ENCODE measurements at places on chromosomes 6 and 20.

DNA sequence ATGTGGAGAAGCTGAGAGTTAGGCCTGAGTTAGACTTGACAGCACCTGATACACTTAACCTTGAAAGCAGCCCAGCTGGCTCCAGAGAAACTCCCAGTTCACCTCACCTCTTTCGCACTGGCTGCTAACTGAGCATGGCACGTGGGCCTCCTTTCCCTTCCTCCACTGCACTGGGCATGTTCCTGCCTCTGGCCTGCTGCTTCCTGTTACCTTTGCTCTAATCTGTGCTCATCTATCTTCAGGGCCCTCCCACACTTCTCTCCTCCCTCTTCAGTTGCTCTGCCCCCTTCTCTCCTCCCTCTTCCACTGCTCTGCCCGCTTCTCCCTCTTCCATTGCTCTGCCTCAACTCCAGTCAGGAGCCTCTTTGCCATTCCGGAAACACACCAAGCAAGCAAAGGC lies 13.7 kb upstream of the UBE2V1 start:
- DNase-seq = no peak

- no peak for DNase-seq
These were observed 11.3 kb upstream of the PTGIS start for GRCh38 chr20:49579195-49579594.

DNA sequence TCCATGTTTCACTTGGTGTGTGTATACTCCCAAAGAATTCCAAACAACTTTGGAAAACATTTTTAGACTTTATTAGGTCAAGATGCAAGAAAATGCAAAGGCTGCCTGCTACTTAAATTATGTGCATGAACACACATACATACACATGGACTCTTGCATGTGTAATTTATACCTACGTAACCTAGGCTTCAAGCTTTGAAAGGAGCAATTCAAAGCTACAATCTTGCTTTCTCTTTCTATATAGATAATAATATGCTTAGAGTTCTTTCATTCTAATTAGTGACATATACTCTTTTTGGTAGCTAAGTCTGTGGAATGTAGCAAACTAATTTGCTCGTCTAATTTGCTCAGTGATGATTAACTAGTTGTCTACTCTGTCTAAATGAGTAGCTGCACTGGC lies 146.5 kb downstream of the EPHA7 start:
- DNase-seq = no peak

DNA sequence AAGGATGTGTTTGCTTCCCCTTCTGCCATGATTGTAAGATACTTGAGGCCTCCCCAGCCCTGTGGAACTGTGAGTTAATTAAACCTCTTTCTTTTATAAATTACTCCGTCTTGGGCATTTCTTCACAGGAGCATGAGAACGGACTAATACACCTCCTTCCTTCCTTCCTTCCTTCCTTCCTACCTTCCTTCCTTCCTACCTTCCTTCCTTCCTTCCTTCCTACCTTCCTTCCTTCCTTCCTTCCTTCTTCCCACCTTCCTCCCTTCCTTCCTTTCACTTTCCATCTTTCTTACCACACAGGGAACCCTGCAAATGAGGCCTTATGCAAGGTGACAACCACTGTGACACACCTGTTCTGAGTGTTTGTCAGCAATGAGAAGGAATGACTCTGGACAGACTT lies 141.3 kb upstream of the EXOC2 start:
- DNase-seq = no peak

DNA sequence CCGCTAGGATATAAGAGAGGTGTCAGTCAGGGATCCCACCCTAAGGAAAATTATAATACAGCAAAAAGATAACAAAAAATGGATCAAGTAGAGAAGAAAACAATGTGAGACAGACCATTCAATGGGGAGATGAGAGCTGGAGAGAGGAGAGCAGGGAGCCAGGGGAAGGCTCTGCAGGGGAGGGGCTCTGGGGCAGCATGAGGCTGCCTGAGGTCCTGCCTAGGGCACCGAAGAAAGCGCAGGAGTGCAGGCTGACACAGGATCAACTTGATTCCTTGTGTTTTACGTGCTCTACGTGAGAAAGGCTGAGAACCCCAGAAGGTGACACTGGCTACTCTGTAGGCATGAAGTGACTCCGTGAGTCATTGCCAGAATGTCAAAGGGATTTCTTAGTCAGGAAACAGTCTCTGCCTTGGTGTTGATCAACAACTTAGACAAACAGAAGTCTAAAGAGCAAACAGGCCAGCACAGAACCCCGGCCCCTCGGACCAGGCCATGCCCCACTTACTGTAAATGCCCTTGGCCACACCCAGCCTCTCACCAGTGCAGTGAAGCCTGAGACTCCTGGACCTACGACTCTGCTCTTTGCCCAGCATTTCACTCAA lies 290.1 kb upstream of the PRDM1 start:
- no peak for DNase-seq

DNA sequence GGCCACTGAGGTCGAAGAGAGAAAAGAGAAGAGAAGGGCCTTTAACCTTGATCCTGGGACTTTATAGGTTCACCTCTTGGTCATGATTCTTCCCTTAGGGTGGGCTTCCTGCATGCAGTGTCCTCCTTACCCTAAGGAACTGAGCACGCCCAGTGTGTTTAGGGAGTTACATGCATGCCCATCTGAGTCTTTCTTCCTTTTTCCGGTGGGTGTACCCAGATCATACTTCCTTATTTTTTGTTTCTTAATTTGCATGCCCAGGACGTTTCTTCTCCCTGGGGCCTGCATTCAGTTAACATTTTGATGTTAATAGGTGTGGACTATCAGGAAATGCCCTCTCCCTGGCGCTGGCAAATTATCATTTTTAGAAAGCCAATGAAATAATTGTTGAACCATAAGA lies 91.5 kb downstream of the HTR1B start:
- no peak for DNase-seq

DNA sequence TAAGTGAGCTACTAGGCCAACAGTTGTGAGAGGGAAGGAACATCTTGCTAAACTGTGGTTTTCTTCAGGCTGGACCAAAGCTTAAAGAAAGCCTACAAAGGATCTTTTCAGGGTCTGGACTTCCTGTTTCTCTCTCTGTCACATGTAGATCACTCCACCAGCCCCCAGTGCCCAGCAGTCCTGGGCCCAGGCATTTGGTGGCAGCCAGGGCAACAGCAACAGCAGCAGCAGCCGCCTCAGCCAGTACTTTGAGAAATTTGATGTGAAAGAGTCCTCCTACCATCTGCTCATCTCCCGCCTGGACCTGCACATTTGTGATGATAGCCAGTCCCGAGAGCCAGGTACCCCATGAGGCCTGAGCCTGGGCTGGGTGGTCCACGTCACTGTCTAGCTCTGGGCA lies 44.1 kb downstream of the BLTP3A start:
- DNase-seq = no peak

Measured in nephron progenitor cell (in vitro differentiated cells).